ENCODE measurements at places on chromosomes 5 and 9.

- peak; percentile 69 for DNase-seq
Observed at GRCh38 chr9:36584620-36585460, 12.1 kb downstream of the MELK start.

DNA sequence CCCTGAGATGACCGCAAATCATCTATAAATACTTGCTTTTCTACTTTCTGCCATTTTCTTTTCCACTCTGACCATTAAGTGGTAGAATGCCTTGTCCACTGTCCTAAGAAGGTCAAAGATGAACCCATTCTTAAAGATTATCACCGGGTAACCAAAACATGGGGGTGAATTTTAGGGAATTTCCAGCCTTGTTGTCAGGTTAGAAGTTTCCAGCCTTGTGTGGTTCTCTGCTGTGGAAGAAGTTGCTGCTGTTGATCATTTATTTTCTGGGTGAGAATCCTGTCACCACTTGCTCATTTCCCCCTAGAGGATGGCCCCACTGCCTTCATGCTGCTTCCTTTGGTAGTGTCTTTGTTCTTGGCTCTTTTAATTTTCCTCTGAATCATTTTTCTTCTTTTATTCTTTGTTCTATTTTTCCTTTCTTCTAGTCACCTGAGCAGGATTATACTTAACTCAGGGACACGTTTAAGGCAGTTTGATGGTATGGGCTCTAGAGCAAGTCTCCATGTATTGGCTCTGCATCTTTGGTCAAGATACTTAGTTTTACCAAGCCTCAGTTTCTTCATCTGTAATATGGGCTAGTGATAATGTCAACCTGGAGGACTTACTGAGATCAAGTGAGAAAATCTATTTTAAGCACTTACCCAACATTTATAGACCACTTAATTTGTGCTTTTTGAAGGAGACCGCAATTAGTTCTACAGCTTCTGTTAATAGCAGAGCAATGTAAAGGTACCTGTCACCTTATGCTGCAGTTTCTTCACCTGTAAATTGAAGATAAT is 266.2 kb downstream of the ARHGAP26 start:
- no peak for DNase-seq

DNA sequence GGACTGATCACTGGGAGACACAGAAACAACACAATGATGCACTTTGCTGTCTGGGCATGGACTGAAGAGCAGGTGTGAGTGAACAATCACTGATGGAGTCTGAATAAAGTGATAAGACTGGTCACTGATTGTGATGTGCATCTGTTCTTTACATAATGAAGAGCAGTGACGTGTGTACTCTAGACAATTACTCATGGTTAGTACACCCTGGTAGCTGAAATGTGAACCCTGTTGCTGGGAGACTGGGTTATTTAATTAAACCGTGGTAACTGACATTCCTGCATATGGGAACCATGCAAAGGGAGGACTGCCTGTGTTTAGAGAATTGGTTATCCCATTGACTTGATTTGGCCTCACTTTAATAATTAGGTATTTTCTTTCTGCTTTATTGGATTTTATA is 202.9 kb downstream of the NR2F1-AS1 start:
- DNase-seq: no peak

DNA sequence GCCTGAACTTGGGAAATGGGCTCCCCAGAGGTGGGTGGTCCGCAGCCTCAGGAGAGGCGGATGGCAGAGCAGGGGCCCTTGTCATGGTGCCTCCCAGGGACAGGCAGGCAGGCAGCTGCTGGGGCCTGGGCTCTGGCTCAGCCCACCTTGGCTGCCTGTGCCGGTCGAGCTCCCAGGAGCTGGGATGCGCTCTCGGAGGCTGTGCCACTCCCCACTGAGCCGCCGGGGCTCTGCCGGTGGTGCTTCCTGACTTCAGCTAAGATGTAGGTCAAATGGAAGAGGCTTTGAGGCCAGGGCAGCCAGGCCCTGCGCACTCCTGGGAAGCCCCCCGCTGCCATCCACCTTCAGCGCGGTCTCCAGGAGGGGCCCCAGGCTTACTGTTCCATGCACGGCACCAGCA is 41.0 kb downstream of the KCNT1 start:
- DNase-seq: no peak

GRCh38 chr5:163908253-163908652 is 402.8 kb downstream of the MAT2B start:
- DNase-seq: no peak

DNA sequence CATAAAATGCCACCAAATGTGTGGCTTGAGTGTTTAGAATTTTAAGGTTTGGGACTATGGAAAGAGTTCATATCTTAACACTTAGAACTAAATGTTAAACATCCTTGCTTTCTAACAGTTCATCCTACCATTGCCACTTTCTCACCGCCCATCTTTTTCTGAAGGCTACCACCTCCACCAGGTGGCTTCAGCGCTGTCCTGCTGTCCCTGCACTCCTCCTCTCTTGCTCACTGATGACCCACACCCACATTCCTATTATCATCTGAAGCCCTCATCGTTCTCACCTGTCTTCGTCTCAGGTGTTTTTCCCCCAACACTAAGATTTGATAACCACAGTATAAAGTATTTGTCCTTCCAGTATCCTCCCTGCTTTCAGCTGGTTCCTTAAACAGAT is 7.4 kb downstream of the MEGF10 start:
- no peak for DNase-seq

GRCh38 chr5:172162987-172163343 is 25.1 kb downstream of the STK10 start:
- DNase-seq: no peak

DNA sequence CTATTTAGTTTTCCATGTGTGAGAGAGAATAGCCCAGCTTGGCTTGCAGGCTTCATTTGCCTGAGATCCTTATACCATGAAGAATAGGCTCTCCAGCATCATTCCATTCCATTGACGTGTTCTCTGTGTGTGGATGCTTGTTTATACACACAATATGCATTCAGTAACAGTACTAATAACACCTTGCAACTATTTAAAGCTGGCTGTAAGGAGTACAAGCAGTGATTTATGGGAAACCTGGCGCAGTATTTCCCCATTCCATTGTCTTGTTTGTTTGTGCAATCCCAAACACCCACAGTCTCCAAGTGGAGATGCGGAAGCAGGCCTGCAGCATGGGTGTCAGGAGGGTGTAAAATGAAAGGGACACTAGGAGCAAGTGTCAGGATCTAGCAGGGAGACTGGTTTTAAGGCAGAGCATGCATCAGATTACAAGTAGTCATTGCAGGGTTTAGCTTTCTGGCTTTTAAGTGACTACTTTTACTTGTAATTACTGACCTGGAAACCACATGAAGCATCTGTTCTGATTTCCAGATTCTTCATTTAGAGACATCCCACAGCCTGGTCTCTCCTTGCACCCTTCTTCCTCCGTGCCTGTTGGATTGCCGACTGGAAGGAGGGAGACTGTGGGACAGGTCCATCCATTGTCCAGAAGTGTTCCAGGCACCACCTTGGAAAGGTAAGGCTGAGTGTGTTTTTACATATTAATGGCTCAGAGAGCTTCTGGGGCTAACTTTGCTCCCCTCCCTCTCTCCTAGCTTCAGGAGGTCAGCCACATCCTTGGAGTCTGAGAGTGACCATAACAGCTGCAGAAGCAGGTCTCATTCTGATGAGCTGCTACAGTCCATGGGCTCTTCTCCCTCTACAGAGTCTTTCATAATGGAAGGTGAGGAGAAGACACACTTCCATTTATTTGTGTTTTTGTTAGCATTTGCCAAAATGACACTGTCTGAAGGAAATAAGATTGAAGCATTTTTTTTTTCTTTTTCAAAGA is 241.6 kb downstream of the ARHGEF28 start:
- DNase-seq: no peak

DNA sequence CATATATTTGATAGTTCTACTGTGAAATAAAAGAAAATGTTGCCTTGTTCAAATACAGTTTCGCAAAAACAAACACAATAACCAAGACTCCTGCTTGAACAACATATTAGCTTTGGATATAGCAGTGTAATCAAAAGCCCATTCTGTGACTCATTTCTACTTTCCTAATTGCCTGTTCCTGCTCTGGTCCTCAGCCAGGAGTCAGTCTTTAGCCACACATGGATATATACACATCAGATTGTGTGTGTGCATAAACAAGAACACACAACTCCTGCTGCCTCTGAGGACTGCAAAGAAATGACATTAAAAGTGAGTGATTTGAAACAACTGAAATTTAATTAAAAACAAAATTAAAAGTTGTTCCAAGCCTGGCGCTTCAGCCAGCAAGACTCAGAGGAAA is 334.8 kb downstream of the TRIM32 start:
- no peak for DNase-seq

DNA sequence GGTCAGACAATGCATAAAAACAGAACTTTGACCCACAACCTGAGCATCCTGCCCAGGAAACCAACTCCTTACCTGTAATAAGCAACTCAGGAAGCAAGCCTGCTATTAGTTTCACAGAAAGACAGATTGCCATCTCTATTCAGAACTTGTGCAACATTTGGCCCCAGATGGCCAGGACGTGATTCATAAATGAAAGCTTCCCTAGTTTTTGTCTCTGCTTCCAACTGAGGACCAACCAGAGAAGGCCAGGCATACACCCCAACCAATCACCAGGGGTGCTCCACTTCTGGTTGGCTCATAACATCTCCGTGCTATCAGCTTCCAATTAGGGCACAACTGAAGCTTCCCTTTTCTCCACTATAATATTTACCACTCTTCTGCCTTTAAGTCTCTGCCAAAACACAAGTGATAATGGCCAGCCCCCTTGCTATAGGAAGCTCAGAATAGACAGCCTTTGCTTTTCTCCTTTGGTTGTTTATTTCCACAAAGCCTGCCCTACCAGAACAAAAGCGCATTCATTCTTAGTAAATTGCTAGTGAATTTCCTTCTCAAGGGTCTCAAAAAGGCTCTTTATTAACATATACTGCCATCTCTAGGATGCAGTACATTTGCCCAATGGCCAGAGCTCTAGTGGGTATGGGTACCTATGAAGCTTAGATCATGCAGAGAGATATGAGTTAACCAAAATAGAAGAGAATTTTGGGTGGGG is 289.7 kb upstream of the DAP start:
- DNase-seq: no peak

- no peak for DNase-seq
Observed at GRCh38 chr5:21688655-21689054, 1164.5 kb downstream of the CDH12 start.

DNA sequence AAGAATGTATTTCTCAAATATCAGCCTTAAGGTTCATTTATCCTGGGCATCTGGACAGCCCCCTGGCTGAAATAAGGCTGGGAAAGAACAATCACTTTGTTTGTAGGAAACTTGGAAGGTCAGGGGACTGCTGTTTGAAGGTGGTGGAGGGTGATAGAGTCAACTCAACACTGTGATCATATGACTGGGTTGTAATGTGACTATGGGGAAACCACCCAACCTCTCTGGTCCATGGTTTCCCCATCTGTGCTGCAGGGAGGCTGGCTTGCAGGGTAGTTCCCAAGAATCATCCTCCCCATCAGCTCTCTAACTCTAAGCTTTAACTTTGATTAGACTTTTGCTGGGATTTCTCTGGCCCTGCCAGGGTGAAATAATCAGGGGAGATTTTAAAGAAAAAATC is 10.0 kb downstream of the INSYN2B start:
- DNase-seq: no peak

- DNase-seq: no peak
Observed at GRCh38 chr9:14119694-14120514, 194.0 kb downstream of the NFIB start.

DNA sequence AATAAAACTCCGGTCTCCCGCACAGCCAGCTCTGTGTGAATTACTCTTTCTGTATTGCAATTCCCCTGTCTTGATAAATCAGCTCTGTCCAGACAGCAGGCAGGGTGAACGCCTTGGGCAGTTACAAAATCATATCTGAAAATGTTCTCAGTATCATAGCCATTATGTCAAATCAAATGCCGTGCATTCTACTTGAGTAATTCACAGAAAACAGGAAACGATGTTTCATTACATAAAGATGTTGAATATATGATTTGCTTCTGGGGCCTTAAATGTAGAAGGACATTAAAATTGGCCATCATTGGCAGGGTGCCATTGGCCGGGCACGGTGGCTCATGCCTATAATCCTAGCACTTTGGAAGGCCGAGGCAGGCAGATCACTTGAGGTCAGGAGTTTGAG is 8.5 kb downstream of the POLR3G start:
- no peak for DNase-seq

DNA sequence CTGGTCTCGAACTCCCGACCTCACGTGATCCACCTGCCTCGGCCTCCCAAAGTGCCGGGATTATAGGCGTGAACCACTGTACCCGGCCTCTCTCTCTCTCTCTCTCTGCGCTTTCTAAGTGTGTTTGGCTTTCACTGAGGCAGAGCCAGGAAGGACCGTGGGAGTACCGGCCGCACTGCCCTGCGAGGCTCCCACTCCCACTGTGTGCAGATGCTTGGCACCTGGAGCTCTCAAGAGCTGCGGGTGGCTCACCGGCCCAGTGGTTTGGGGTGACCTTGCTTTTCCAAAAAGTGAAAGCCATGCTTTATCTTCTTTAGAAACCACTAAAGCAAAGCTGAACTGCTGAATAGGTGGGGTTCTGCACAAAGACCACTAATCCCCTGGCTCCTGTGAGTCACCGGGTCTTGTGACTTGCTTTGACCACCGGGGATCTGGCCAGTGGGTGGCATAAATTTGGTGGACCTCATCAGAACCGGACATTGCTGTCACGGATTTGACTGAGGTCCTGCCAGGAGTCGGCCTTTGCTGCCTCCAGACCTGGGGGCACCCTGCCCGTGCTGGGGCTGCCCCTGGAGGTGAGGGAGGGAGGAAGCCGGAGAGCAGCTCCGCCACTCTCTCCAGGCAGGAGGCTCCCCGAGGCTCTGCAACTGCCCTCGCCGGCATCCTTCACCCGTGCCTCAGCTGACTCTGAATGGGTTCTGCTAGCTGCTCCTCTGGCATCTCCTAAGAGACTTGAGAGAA is 228.9 kb downstream of the FANCC start:
- DNase-seq: no peak

- DNase-seq: no peak
Observed at GRCh38 chr9:91162311-91162710, 199.4 kb downstream of the AUH start.

- DNase-seq: no peak
Observed at GRCh38 chr5:178337334-178337741, 104.7 kb upstream of the PHYKPL start.

- DNase-seq: no peak
Observed at GRCh38 chr5:116686438-116686837, 111.8 kb upstream of the SEMA6A start.

DNA sequence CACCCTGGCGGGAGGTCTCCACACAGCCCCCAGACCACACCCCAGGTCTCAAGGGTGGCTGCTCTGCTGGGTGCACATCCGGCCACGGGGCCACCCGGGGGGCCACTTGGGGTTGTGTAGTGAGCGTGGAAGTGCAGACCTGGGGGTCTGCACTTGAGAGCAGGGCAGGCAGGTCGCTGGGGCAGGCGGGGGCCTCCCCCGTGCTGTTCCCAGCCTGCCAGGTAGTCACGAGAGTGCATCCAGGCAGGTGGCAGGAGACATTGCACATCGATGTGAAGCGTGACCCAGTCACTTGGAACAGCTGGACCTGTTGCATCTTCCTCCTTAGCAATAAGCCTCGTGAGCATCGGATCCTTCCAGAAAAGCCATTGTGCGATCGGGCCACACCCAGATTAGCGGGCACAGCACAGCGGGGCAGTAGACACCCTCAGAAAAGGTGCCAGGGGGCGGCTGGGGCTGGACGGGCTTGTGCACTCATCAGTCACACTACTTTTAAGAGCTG is 4.8 kb upstream of the ENTPD8 start:
- no peak for DNase-seq

- peak; percentile 34 for DNase-seq
Observed at GRCh38 chr9:121992571-121993212, 100.4 kb downstream of the TTLL11 start.

GRCh38 chr9:123457583-123457982 is 101.6 kb downstream of the CRB2 start:
- no peak for DNase-seq

GRCh38 chr5:16588434-16589214 is 28.2 kb downstream of the RETREG1 start:
- DNase-seq: no peak

All from SW 1271 (cell line).